ENCODE measurements at places on chromosomes 7 and 10.

DNA sequence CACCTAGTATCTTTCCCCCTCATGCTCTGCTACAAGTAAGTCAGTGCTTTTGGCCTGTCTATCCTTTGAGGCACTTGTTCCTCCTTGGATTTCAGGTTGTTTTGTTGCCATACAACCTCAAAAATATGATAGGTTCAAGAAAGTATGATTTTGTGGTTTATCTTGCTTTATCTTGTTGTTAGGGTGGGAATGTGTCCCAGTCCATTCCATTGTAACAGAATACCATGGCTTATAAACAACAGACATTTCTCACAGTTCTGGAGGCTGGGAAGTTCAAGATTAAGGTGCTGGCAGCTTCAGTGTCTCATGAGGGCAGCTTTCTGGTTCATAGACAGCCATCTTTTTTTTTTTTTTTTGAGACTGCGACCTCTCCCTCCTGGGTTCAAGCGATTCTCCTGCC, 72.1 kb downstream of the TMEM270 start:
- DNase-seq, result no peak

GRCh38 chr10:77494327-77494726, 143.3 kb downstream of the KCNMA1 start:
- no peak for DNase-seq

DNA sequence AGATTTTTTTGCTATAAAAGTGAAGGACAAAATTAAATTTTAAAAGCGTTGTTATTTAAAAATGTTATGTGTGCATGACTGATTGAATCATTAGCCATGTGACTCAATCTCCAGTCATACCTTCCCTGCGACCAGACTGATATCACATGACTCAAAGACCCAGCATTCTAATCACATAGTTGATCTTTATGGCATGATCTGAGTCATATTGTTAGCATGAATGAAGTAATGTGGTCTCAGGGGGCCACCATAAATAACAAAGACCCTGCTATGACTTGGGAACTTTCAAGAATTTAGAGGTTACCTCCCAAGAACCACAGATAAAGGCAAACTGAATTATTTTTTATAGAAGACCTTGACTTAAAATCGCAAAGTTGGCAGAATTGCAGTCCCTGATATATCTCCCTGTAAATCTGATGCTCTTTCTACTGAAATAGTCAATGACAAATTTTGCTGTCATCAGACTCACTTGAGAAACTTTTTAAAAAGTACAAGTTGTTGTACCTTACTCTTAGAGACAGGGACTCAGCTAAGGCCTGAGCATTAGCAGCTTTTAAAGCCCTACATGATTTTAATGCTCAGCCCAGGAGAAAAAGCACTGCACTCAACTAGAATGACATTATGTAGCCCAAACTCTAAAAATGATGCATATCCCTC, 717.3 kb downstream of the XPNPEP1 start:
- no peak for DNase-seq

GRCh38 chr7:30671793-30672465, 10.3 kb downstream of the CRHR2 start:
- DNase-seq, result no peak

DNA sequence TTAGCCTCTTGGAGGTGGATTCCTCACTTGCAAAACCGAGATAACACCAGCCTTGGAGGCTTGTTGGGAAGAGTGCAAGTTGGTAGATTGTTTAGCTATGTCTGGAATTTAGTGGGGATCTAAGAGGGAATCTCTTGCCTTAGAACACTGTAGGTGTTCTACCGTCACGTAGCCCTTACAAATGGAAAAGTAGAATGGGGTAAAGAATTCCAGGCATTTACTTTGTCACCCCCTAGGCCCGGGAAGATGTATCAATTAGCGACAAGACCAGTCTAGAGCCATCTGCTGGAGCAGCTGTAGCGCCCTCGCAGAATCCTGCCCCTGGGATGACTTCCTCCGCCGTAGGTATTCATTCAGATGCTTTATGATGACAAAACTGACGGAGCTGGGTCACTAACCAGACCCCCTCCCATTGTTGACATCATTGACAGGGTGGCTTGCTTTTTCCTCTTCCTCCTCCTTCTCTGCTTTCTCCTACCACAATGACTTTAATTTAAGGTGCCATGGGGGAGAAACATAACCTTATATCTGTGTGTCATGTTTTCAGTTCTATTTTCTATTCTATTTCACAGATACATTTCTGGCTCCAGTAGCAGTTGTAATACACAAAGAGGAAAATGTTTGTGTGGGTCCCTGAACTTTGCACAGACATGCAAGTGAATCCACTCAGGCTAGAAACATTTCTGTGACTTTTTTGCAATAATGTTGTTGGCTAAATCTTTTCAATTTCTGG, 262.6 kb upstream of the LYZL1 start:
- DNase-seq, result no peak

GRCh38 chr7:108142675-108143259, 12.6 kb upstream of the LAMB4 start:
- DNase-seq, result no peak

- no peak for DNase-seq
Measured at GRCh38 chr10:80137920-80138319, 5.4 kb downstream of the PLAC9 start.

DNA sequence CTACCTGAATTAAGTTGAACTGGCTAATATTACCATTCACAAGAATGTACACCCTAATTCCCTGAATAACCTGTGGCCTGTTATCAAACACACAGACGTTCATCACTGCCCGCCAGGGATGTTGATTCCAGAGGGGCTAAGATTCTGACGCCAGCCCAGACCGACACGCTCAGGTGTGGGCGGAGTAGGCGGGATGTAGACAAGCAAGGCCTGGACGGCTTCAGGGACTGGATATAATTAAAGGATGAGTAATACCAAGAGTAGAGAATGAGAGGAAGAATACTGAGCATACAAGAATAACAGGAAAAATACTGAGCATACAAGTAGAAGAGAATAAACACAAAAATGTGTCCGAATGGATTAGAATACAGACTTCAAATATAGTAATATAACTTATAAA, 29.0 kb downstream of the CUBN start:
- DNase-seq, result no peak

DNA sequence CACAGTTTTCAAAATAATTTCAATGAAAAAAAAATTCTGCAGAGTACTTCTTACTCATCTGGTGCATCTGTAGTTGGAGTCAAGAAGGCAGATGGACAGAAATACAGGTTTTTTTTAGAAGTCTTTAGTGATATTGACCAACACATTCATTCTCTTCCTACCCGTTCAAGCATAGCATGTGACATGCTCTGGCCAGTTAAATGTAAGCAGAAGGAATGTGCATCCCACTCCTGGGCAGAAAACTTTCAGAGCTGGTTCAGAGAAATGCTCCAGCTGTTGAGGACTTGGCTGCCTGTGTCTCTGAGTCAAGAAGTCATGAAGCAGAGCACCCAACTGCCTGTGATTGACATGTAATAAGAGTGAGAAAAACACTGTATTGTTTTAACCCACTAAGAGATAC, 665.3 kb upstream of the IGFBP3 start:
- DNase-seq, result no peak

GRCh38 chr7:142100634-142101033, 10.9 kb upstream of the MGAM2 start:
- DNase-seq, result no peak

GRCh38 chr7:92292981-92293380, 47.2 kb downstream of the ANKIB1 start:
- no peak for DNase-seq

DNA sequence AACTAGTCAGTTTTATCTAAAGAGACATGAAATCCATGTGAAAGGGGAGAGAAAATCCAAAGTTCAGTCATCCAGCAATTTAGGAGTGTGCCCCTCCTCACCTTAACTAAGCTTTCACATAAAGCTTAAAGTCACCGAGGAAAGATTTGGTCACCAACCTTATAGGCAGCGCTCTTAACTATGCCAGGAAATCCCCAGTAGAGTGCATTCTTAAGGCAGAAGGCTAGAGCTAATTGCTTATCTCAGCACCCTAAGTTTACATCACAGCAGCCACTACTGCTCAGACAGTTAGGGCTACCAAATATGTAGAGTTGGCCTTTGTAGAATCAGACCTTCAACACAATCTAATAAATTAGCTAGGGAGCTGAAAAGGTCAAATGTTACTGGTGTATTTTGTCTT, 47.9 kb downstream of the MTPN start:
- no peak for DNase-seq

DNA sequence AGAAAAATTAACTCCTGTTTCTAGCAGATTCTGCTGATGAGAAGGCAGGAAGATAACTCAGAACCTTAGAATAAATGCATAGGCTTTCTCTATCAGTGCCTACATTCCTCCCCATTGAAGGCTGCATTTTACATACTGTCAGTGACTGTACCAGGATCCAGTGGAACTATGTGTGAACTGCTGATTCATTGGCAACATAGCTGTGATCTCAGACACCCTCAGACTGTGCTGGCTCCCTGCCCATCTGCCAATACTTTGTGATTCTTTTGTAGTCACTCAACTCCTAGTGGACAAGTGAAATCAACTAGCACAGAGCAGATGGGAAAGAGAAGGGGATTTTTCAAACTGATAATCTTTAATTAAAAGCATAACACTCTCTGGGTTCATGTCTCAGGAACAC, 375.8 kb downstream of the MDFIC start:
- no peak for DNase-seq

DNA sequence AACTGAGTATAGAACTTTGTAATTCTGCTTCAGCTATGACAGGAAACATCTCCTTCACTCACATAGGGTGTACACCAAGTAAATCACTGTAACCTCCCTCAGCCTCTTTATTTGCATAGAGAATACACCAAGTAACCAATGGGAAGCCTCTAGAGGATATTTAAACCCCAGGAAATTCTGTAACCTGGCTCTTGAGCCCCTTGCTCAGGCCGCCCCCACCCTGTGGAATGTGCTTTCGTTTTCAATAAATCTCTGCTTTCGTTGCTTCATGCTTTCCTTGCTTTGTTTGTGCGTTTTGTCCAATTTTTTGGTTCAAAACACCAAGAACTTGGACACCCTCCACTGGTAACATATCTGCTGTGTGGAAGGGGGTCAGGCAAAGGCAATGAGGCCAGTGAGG, 60.2 kb downstream of the CLRN3 start:
- DNase-seq, result no peak

Measured in stimulated activated CD8-positive, alpha-beta memory T cell treated with anti-CD3 and anti-CD28 coated beads, Interleukin-15, amount 100 ng/mL, for 4 hours (primary cell).